NCI-H774 (cell line): ENCODE measurements at places on chromosomes 6 and 20.

GRCh38 chr6:19842030-19842615 is 5.0 kb downstream of the ID4 start:
- DNase-seq: no peak

- peak; percentile 55 for DNase-seq
These were observed 27.1 kb downstream of the CD83 start for GRCh38 chr6:14144678-14145113.

- DNase-seq: no peak
These were observed 254.9 kb downstream of the ERMARD start for GRCh38 chr6:170006071-170006899.

GRCh38 chr6:90121982-90122381 is 174.7 kb downstream of the BACH2 start:
- DNase-seq: no peak

DNA sequence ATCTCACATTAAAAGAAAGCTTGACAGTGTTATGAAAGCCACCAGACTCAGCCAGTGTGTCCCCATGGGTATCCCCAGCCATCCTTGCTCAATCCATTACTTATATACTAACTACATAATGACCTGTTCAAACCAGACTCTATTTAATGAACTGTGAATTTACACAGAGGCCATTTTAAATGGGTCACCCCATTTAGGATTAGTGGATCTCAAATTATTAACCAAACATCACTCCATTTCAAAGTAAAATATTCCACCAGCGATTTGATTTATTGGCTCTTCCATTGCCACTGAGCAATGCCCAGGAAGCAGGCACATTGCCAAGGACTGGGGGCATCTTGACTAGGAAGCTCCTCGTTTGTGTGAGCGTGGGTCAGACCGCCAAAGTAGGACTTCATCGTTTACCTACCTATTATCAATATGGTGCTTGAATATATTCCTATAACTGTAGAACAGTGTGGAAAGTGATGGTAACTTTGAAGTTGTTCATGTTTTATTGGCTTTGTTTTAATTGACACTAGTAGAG is 15.5 kb upstream of the NPEPL1 start:
- DNase-seq: no peak

- no peak for DNase-seq
These were observed 11.3 kb upstream of the PKHD1 start for GRCh38 chr6:52098721-52099120.

- no peak for DNase-seq
These were observed 119.3 kb downstream of the BMP7 start for GRCh38 chr20:57147185-57147584.

DNA sequence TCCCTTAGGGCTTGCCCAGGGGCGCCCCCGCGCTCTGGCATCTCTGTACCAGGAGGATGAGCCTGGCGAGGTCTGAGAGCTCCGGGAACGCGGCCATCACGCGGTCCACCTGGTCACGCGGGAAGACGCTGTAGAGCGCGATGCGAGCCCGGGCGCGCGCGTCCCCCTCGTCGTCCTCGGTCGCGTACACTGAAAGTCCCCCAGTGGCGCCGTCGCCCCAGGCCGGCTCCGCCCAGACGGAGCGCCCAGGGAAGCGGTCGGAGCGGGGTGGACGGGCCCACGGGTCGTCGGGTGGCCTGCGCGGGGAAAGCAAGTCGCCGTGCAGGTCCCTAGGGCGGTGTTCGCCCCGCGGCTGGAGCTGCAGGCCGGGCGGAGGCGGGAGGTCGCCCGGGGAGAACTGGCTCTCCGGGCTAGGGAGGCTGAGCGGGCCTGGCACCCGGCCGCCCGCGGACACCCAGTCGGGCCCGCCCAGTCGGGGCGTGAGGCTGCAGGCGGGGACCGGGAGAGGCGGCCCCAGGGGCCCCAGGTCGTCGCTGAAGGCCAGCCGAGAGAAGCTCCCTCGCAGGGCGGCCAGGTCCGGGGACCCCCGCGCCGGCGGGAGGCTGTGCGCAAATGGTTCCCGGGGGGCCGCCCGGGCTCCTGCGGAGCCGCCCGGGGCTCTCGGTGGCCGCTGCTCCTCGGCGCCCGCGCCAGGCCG is 34.0 kb downstream of the ZC3H12D start:
- DNase-seq: no peak

DNA sequence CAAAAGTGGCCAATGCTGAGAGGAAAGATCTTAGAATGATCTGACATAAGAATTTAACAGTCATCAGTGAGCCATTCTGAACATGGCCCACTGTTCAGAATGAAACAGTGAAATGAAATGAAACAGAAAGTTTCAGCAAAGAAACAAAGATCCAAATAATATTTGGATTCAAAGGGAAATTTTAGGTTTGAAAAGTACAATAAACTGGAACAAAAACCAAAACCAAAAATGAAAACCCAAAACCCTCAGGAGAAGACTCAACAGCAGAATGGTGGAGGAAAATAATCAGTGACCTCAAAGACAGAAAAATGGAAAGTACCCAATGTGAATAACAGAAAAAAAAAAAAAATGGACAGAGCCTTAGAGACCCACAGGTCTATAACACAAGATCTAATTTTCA is 66.1 kb upstream of the EMILIN3 start:
- no peak for DNase-seq

DNA sequence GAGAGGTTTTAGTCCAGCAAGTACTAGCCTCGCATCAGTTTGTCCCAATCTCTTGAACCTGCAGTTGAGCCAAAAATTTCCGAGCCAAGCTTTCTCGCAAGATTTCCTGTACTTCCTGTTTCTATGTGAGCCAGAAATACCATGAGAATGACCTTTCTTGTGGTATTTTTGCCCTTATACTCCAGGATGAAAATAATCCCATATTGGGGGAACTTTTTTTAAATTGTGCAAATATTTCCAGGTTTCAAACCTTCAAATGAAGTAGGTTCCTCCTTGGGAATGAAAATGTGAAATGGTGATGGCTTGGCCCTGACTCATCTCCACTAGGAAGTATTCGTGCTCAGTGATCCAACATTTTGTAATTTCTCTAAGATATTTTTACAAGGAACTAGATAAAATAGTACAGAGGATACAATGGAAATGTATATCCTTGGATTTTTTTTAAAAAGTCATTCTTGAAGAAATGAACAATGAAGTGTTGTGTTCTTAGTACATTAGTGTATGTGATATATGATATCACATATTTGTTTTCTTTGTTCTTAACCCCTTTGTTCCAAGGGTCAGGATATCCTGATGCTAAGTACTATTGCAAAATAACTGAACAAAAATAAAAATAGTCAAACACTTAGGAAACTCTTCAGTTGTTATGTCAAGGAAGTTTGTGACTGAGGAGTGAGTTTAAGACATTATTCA is 184.0 kb downstream of the PDE7B start:
- DNase-seq: no peak

DNA sequence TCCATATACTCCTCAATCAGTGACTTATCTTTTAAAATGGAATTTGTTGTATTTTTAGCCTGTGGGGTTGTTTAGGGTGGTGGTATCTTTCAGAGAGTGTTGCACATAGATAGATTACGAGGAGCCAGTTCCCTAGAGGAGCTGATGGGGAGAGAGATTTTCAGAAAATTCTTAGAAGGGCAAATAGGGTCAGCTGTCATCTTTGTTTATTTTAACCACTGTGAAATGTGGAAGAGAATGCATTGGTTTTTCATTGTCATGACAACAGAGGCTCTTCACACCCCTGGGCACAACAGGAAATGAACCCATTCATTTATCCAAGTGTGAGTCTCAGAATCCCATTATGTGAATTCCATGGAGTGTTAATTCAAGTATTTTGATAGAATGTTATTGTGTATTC is 188.4 kb downstream of the JARID2 start:
- peak; percentile 39 for DNase-seq

- no peak for DNase-seq
These were observed 271.3 kb downstream of the KIF16B start for GRCh38 chr20:16301986-16302385.

DNA sequence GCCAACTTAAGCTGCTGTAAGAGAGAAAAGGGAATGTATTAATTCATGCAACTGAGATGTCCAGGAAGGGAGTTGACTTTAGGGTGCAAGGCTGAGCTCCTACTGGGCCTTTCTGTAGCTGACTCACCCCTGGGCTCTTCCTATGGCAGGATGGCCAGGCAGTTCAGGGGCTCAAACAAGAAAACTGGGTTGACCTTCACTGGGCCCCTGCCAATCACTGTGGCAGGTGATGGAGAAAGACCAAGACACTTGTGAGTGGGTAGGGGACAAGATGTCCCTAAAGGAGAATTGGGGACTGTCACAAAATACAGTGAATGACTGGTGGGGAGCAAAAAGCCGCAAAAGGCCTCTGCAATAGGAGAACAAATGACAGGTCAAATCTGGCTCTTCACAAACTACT is 21.5 kb upstream of the RALGAPA2 start:
- DNase-seq: no peak

DNA sequence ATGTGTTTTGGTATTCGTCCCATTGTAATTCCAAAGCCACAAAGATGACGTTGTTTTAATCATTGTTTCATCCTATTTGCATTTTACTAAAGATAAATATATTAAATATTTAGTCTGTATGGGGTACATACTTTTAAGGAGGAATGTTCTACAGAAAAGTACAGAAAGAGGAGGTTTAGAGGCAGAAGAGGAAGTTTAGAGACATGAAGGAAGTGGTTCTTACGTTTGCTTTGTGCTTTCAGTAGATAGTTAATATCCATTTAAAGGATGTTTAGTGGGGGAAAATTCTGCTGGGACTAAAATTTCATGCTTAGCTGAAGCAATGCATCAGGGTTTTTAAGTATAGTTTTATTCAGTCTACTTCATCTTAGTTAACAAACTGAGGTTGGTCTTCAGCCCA is 116.6 kb downstream of the CRYBG1 start:
- DNase-seq: no peak

DNA sequence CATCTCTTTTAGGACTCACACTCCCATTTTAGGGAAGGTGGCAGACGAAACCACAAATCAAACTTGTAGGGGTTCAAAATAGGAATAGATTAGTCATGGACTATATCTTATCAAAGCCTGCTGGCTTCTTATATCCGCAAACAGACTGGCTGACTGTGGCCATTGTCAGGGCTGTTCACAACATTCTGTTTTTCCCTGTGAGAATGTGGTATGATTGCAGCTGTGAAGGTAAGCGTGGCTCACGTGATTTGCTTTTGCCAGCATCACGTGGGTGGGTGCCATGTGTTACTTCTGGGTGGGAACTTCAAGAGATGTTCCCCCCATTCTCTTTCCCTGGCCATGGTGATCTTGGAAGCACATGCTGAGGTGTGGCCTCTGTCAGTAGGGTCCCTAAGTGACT is 5.9 kb downstream of the IP6K3 start:
- DNase-seq: no peak

GRCh38 chr6:78868116-78868515 is 765 bp downstream of the IRAK1BP1 start:
- DNase-seq: no peak

DNA sequence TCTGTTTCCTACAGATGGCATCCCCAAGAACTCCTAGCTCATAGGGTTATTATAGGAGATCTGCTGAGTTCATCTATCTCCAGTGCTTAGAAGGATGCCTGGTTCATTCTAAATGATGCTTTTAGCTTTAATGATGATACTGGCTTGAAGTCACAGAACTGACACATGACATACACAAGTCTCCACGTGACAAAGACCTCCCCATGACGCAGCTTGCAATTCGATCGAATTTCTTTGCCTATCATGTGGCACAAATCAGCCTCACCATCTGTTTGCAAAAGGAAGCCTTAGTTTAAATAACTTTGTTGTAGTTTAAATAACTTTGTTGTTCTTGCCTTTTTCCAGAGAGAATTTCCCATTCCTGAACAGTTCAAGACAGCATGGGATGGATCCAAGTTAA is 44.1 kb upstream of the FAM8A1 start:
- DNase-seq: no peak

DNA sequence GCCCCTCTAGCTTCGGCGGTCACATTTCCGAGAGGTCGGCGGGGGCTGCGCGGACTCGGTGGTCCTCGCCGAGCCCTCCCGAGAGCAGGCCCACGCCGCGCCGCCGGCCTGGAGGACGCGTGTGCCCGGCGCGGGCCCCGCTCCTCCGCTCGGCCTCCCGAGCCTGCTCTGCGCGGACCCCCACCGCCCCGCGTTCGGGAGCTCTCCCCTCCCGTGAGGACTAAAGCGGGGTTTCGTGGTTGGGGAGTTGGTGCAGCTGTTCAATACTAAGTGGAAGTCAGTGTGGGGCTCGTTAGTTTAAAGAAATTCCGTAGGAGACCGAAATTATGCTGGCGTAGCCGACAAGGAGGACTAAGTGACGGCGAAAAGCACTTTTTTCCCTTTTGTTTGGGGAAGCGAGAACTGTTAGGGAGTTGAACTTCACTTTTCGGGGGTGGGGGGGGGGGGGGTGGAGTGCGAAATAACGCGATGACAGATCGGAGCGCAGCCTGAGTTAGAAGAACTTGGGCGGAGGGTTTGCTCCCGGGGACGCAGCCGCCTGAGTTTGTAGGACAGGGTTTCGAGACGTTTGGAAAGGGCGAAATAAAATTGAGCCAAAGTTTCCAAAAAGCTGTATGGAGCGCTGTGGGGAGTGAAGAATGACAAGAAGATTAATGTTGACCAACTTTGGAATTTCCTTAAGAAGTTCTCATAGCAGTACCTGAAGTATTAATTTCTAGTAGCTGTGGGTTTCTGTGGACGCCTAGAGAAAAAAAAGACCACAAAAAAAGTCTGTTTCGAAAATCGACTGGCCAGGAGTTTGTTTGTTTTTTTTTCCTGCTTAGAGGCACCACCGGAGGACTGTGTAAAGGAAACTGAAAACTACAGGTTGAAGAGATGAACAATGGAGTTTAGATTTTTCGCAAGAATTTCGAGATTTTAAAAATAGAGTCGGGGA is 1.4 kb downstream of the QKI start:
- no peak for DNase-seq

DNA sequence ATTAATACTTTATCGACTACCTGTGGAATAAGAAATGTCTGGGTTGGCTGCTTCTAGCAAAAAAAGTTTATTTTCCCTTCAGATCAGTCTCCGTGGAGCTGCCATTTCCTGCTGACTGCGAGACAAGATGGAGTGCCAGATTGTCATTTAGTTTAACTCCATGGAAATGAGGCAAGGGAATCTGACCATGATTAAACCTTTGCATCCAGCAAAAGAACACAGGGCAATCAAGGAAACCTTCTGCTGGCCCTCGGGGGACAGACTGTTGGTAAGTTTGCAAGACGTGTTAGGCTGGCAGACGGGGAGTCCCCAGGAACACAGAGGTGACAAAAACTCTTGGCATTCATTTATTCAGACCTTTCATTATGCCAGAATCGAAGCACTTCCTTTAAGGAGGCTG is 52.2 kb upstream of the SPACA1 start:
- no peak for DNase-seq

GRCh38 chr6:47151232-47151898 is 109.2 kb upstream of the ADGRF1 start:
- DNase-seq: no peak

DNA sequence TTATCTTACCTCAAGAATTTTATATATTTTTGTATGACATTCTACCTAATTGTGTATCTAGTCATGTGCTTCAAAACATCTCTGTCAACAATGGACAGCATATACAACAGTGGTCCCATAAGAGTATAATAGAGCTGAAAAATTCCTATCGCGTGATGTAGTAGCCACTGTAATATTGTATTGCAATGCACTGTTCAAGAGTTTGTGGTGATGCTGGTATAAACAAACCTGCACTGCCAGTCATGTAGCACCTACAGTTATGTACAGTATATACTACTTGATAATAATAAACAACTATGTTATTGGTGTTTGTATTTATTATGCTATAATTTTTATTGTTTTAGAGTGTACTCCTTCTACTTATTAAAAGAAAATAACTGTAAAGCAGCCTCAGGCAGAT is 672.7 kb downstream of the CD109 start:
- DNase-seq: no peak

GRCh38 chr6:140736231-140736630 is 1361.8 kb upstream of the CITED2 start:
- no peak for DNase-seq

GRCh38 chr6:150576651-150577226 is 22.9 kb upstream of the PLEKHG1 start:
- no peak for DNase-seq
